ENCODE measurements at places on chromosomes 1 and 21.

- no peak for DNase-seq
Observed at GRCh38 chr1:20829531-20829930, 42.4 kb upstream of the HP1BP3 start.

DNA sequence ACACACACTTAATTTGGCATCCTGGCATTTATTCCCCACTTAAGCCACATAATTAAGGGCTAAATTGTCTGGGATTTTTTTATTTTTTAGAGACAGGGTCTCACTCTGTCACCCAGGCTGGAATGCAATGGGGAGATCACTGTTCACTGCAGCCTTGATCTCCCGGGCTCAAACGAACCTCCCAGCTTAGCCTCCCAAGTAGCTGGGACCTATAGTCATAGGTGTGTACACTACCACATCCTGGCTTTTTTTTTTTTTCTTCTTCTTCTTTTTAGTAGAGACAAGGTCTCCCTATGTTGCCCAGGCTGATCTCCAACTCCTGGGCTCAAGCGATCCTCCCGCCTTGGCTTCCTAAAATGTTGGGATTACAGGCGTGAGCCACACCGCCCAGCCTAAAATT is 24.2 kb downstream of the ZZZ3 start:
- no peak for DNase-seq

DNA sequence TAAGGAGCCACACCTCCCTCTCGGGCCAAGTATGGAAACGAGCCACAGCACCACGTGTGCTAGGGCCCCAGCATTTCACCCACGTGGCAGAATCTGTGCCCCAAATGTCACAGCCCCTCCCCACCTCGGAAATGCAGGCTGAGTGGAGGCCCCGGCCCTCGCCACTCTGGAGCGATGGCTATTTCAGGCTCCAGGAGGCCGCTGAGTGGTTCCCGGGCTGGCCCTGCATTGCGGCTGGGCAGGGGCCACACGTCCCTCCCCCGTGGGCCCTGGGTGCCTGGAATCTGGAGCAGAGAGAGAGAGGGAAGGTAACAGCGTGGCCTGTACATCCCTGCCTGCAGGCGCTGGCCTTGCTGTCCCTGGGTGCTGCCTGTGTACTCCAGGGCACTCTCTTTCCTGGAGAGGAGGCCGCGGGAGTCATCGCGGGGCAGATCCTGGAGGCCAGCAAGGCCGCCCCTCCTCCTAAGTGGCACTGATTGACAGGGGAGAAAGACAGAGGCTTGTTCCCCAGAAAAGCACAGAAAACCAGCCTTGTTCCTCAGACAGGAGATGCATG is 68.0 kb upstream of the TRAPPC10 start:
- DNase-seq: no peak

- peak; percentile 37 for DNase-seq
Observed at GRCh38 chr21:36765229-36765628, 66.3 kb downstream of the SIM2 start.

GRCh38 chr1:208280681-208281450 is 36.7 kb upstream of the PLXNA2 start:
- DNase-seq: no peak

All from fibroblast of skin of left quadriceps (primary cell).